ENCODE measurements at places on chromosomes 6 and 20. TPM values are rescaled to one million over a fixed set of nuclear protein-coding genes. Genes with fewer than 3 reads are reported as not detected.

Gene RBPJL
- not detected for total RNA-seq

Gene OR2H1
- total RNA-seq = not detected

Gene LAMA2
- total RNA-seq = 43.4 TPM

Gene CDC25B
- 16.6 TPM for total RNA-seq

Gene FABP7
- not detected for total RNA-seq
